AG08396 (cell line): ENCODE measurements at places on chromosomes 13 and 19.

GRCh38 chr19:16420336-16420676 is 51.5 kb downstream of the EPS15L1 start:
- DNase-seq = no peak

DNA sequence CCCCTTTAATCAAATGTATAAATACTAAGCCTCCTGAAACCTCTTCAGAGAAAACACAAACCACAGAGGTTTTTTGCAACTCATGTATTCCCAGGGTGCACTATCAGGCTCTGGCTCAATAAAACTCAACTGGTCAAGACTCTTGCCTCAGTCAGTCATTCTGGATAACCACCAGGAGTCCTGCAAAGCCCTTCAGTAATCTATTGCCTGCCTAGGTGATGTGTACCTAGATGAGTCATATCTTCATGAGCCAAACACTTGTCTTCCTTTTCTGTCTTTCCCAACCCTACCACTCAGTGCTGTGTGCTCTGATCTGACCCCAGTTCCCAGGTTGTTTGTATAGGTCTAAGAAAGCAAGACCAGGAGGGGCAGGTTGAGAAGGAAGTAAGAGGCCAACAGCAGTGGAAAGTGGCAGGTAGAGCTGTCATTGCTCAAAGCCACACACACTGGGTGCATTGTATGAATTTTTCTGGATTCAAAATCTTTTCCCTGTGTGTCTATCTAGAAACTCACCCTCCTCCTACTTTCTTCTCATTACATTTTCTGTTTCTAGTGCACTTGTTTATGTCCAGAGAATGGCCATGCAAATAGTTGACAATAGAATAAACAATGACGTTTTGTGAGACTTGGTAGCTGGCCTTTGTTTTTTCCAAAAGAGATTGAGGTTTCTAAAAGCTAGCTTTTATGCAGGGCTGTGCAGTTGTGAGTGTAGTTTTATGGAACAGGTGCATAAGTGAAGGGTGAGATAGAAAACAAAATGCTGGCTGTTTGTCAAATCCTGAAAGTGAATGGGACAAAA is 48.1 kb downstream of the PSG1 start:
- no peak for DNase-seq

GRCh38 chr19:11035441-11036377 is 53.6 kb upstream of the LDLR start:
- DNase-seq = peak; percentile 93

DNA sequence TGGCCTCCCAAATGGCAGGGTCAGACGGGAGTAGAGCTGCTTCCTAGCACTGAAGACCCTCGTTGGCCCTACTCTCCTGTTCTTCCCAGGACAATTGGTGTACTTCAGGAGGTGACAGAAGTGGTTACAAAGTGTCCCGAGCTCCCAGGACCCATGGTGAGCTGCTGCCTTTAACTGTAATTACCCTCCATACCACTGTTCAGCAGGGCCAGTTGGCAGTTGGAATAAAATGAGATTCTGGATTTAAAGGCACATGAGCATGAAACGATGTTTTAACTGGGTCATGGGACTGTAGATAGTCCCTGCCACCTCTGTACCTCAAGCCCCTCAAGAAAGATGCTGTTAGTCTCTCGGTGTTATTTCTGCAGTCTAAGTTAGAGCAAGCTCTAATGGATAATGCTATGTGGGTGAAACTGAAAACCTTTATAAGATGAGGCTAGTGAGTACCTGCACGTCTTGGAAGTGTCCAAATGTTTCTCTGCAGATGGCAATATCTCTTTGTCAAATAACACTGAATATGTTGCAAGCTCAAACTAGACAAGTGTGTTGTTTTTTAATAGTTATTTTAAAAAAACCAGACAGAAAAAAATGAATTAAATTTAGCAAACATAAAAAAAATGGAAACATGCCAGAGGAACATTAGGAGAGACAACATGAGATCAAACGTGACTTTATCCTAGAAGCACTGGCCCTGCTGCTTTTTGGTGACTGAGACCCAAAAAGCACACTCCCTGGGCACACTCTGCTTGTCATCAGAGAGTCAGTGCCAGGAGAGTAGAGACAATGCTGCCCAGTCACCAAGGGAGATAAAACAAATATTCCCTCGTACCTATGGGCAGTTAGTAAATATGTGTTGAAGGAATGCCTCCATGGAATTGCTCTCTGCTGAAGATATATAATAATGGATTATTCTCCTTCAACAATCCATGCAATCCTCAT is 266.3 kb downstream of the LMO7 start:
- DNase-seq = no peak

GRCh38 chr13:44403461-44404056 is 29.9 kb downstream of the SERP2 start:
- DNase-seq = no peak

DNA sequence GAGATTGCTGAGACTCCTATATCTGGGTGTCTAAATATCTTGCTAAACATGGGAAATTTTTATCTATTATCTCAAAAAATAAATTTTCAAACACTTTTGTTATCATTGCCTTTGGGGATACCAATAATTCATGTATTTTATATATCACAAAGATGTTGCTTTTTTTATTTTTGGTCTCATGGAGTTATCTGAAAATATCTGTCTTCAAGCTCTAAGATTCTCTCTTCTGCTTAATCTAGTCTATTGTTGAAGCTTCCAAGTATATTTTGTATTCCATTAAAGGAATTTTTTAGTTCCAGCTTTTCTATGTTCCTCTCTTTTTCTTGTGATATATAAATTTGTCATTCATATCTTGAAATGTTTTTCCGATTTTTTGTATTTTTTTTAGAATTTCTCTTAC is 812.0 kb downstream of the DACH1 start:
- DNase-seq = no peak

- DNase-seq = no peak
These were observed 1077.7 kb upstream of the SLC10A2 start for GRCh38 chr13:104143760-104144416.

- peak; percentile 85 for DNase-seq
These were observed 1.3 kb downstream of the IZUMO1 start for GRCh38 chr19:48745208-48745995.

- DNase-seq = no peak
These were observed 1472.6 kb downstream of the UQCRFS1 start for GRCh38 chr19:27740396-27740795.

- DNase-seq = no peak
These were observed 1.7 kb upstream of the SLC10A2 start for GRCh38 chr13:103067751-103068555.

GRCh38 chr13:72842991-72843390 is 61.1 kb downstream of the PIBF1 start:
- no peak for DNase-seq

- DNase-seq = no peak
These were observed 94.9 kb downstream of the FAM216B start for GRCh38 chr13:42876270-42876714.
